ENCODE measurements at places on chromosomes 6 and 20.

GRCh38 chr20:17671011-17671410, 11.0 kb downstream of the RRBP1 start:
- no peak for DNase-seq

DNA sequence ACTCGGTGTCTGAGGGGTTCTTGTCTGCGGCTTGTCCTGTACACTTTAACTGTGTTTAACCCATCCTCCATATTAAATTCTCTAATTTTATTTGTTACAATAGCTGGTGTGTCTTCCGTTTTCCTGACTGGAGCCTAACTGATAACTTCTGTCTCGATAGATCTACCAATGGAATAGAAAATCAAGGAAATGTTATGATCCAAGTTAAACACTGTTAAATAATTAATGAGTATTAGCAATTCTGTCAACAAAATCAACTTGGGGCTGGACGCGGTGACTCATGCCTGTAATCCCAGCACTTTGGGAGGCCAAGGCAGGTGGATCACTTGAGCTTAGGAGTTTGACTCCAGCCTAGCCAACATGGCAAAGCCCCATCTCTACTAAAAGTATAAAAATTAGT, 81.7 kb downstream of the DNAH8 start:
- no peak for DNase-seq

DNA sequence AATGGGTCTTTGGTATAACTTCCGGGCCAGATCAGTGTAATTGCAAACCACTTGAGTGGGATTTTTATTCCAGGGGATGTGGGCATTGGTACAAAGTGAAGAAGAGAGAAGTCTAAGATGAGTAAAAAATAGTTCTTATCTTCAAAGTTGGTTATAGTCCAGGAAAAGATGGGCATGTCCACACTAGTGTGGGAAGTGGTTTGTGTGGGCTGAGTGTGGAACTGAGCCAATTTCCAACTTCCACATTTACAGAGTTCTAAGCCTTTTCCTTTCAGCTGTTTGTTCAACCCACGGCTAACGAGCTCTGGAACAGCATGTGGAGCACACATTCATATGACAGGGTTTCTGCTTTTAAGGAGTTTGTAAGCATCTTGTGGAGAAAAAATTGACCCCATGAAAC, 72.3 kb upstream of the IFNGR1 start:
- DNase-seq = no peak

DNA sequence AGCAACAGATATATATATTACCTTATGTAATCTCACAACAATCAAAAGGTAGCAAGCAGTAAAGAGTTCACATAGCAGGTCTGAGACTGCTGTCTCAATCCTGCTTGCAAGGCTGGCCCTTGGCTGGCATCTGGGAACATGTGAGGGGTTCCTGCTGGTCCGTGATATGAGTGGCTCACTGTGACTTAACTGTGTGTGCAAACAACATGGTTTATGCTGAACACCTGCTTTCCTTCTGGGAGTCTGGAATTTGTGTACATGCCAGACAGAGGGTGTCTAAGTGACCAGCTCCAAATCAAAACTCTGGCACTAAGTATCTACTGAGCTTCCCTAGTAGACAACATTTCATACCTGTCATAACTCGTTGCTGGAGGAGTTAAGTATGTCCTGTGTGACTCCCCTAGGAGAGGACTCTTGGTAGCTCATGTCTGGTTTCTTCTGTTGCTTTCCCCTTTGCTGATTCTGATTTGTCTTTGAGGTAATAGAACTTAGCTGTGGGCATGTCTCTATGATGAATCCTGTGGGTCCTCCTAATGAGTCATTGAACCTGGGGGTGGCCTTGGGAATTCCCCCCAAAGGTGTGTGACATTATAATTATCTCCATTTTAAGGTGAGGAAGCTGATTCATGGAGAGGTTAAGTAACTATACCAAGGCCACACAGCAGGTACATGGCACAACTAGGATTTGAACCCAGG, 131.6 kb upstream of the NEDD9 start:
- DNase-seq = no peak

DNA sequence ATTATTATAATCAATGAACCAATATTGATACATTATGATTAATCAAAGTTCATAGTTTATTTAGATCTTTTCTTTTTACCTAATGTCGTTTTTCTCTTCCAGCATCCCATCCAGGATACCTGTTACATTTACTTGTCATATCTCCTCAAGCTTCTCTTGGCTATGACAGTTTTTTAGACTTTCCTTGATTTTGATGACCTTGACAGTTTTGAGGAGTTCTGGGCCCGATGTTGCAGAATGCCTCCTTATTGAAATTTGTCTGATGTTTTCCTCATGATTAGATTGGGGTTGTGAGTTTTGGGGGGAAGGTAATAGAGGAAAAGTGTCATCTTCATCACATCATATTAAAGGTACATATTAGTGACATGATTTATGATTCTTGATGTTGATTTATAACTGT, 3.8 kb upstream of the SIRPD start:
- no peak for DNase-seq

GRCh38 chr6:159875194-159875593, 15.6 kb upstream of the MAS1 start:
- DNase-seq = no peak

DNA sequence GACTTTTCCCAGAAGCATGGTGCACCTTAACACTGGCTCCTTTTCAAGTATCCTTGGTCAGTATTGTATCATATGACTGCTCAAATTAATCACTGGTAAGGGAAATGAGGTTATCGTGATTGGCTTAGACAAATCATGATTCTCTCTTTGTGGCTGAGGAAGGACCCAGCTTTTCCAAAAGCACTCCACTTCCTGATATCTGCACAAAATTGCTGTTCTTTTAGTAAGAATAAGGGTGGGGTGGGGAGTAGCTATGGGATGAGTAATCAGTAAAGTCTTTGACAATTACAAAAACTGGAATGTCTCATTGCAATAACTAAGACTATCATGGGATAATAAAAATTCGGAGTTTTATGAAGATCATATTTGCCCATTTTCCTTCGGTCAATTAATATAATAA, 9.0 kb upstream of the RIPPLY2 start:
- no peak for DNase-seq

- DNase-seq = no peak
Observed at GRCh38 chr20:58555078-58555765, 40.0 kb upstream of the APCDD1L start.

DNA sequence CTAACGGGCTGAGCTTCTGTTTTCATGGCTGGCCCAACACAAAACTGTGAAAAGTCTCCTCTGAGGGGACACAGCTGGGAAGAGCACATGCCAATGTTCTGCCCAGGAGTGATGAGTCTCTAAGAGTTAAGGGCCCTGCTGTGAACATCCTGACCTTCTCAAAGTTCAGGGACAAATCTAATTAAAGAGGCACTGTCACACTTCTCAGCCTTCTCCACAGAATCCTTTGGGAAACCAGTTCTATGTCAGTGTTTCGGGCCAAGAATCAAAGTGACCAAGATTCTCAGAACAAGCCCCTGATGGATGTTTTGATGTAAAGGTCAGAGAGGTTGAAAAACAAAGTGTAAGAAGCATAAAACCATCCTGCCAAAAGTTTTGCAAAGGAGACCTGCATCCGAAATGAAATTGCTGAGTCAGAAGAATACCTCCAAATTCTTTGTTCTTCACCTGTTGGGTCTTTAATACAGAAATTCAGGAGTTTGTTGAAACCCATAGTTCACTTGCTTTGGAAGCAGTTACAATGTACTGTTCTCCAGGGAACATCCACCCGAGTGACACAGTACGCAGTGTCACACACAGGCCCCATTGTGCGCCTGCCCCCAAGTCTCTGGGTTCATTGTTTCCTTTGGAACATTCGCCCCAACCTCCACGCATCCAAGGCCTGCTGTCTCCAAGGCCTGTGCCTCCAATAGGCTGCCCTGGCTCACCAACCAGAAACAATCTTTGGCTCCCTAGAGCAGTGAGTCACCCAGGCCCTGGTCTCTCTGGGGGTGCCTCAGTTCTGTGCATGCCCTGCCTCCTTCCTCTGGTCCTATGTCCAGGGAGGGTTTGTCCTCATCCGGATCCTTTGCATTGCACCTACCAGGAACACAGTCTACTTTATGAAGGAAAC, 65.5 kb upstream of the QKI start:
- no peak for DNase-seq

- no peak for DNase-seq
Observed at GRCh38 chr6:36700831-36701230, 3.2 kb downstream of the RAB44 start.

Data from activated naive CD4-positive, alpha-beta T cell (primary cell).